Tibial artery (tissue), 4 donors: ENCODE measurements at places on chromosomes 13 and 19.

DNA sequence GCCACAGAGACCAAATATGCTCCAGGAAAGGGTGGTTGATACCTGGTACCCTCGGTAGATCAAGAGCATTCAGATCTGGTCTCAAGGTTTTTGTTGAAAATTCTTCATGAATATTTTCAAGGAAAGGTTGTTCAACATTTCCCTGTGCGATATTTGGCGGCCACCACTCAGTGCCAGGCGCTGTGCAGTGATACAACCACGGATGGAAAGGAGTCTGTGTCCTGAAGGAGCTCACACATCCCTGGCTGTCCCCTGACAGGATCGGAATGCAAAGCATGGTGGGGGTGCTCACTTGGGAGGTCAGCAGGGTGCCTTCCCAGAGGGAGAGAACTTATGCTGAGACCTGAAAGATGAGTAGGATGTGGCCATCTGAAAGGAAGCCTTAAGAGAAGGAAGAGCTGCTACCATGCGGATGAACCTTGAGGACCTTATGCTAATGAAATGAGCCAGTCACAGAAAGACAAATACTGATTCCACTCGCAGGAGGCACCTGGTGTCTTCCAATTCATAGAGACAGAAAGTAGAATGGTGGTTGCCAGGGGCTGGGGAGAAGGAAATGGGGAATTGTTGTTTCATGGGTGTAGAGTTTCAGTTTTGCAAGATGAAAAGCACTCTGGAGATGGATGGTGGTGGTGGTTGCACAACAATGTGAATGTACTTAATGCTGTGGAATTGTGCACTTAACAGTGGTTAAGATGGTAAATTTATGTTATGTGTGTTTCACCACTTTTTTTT, 41.6 kb downstream of the HSPH1 start:
- DNase-seq = no peak

DNA sequence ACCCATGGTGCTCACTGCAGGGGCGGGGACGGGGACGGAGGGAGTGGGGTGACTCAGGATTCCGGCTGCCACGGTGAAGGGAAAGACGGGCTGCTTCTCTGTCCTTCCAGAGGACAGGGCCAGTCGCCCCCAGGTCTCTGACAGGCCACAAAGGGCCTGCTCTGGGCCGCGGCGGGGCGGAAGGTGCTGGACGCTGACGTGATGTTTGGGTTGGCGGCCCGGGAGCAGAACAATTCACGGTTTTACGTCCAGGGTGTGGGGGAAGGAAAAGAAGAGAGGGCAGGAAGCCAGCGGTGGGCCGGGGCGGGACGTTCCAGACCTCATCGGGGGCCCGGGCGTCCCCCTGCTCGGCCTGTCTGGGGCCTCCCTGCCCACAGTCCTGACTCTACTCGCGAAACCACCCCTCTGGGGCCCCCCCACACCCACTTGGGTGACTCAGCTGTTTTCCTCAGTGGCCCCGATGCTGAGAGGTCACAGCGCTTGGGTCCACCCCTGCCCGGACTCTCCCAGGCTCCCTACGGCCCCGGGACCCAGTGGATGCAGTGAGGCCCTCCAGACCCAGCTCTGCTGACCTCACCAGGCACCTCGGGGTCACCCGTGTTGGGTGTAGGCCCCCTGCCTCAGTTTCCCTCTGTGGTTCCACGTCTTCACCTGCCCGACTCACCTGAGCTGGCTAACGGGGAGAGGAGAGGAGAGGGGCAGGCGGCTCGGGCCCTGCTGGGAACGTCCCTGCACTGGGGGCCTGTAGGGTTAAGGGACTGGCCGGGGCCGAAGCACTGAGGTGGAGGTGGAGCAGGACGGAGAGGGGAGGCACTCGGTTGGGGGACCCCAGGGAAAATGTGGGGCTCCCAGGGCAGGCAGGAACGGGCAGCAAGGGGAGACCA, 29.2 kb downstream of the PIP5K1C start:
- DNase-seq = peak; percentile 89

- no peak for DNase-seq
These were observed 148.3 kb downstream of the MYO16 start for GRCh38 chr13:108777421-108778420.

DNA sequence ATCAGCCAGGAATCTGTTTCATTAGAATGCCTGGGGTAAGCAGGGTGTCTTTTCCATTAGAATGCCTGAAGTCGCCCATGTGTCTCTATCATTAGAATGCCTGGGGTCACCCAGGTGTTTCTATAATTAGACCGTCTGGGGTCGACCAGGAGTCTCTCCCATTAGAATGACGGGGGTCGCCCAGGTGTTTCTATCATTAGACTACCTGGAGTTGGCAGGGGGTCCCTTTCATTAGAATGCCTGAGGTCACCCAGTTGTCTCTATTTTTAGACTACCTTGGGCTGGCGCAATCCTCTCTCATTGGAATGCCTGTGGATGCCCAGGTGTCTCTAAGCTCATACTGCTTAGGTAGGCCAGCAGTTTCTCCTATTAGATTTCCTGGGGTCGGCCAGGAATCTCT, 1447.6 kb downstream of the UQCRFS1 start:
- DNase-seq = no peak

DNA sequence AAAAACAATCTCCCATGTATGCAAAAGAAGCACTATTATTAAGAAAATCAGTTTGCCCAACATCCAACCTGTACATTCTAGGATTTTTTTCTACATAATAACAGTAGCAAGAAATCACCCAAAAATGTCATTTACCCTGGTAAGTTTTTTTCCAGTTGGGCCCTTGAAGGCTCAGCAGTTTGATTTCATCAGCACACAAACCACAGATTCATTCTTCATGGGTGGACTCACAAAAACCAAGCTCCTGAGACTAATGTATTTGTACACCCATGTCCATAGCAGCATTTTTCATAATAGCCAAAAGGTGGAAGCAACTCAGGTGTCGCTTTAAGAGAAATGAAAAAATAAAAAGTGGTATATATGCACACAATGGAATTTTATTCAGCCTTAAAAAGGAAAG, 210.1 kb downstream of the TBC1D4 start:
- DNase-seq = no peak

GRCh38 chr13:46355901-46356590, 31.0 kb downstream of the RUBCNL start:
- DNase-seq = no peak

GRCh38 chr19:41457241-41457640, 14.3 kb downstream of the ERICH4 start:
- DNase-seq = no peak

- no peak for DNase-seq
These were observed 16.2 kb upstream of the ZNF544 start for GRCh38 chr19:58212336-58213074.

- DNase-seq = no peak
These were observed 7.9 kb upstream of the DENND1C start for GRCh38 chr19:6489278-6490061.

- no peak for DNase-seq
These were observed 10.7 kb upstream of the TMEM255B start for GRCh38 chr13:113748101-113748861.

- DNase-seq = peak; percentile 76
These were observed at the start of gene ITGBL1 for GRCh38 chr13:101452519-101453485. Gene ITGBL1 (plus strand): TSS chr13:101452675. CDS start chr13:101452834, 159 bp downstream.

- peak; percentile 70 for DNase-seq
These were observed 9.8 kb upstream of the CIRBP start for GRCh38 chr19:1259206-1259875.

GRCh38 chr13:90553159-90553558, 794.3 kb upstream of the MIR17HG start:
- no peak for DNase-seq

GRCh38 chr19:53660584-53660983, 28.8 kb downstream of the DPRX start:
- no peak for DNase-seq

DNA sequence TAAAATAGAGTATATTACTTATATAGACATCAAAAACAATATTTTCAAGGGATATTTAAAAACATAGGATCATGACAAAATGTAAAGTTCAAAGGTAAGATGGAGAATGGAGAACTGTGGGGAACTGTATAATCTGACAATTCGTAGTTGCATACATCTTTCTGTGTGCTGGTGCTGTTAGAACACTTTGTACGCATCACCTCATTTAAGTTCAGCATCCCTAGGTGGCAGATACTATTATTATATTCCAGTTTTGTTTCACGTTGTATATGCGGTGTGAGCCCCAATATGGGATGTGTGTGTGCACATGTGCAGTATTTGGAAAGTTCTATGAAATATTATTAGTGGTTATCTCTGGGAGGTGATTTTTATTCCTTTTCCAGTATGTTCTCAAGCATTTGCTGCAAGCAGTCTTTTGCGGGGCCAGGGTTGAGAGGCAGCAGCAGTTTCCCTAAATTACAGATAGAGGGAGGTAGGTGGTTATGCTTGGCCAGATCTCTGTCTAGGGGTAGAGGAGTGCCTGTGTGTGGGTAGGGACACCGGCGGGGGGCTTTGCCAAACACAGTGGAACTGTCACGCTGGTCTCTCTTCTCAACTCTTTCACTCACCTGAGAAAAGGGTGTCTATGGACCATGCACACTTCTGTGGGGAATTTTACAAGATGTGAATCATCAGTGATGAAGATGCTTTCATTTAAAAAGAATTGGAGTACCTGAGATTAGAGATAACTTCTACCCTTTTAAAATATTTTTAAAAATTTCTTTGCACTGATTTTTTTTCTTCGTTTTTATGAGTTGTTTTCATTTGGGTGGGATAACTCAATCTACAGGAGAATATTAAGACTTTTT, 55.6 kb upstream of the ALOX5AP start:
- DNase-seq = no peak

GRCh38 chr13:50080203-50080910, 65.1 kb downstream of the KCNRG start:
- DNase-seq = peak; percentile 46

- no peak for DNase-seq
These were observed 152.7 kb downstream of the MIPEP start for GRCh38 chr13:23736541-23736940.

GRCh38 chr19:48444129-48444935, 1.5 kb upstream of the GRWD1 start:
- DNase-seq = no peak

DNA sequence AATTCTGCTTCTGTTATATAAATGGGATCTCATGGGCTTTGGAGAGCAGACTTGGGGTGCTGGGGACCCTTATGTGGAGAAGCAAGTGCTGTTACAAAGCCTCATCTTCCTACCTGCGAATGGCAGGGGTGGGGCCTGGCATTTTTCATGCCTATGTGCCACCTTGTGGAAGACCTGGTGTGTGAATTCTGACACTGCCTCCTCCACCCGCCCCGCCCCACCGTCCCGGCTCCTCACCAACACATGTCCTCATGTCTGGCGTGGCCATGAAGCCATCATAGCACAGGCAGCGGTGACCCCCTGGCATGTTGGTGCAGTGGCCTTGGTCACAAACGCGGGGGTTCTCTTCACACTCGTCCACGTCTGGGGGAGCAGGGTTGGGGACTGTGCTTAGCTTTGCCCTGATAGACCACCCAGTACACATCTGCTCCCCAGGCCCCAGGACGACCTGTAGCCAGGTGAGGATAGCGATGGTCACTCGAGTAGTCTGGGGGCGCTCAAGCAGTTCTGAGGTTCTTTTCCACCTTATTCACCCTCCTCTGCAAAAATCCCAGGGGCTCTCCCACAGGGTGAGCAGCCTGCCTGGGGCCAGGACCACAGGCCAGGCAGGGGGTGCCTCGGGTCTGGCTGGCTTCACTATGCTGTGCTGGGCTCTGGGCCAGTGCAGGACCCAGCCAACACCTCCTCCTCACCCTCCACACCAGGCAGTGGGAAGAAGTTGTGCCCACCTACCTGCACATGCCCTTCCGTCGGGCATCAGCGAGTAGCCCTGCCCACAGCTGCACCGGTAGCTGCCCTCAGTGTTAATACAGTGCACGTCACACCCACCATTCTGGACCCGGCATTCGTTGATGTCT, 32.7 kb downstream of the FBN3 start:
- DNase-seq = no peak
